NCI-H1694 (cell line): ENCODE measurements at places on chromosomes 6 and 20.

DNA sequence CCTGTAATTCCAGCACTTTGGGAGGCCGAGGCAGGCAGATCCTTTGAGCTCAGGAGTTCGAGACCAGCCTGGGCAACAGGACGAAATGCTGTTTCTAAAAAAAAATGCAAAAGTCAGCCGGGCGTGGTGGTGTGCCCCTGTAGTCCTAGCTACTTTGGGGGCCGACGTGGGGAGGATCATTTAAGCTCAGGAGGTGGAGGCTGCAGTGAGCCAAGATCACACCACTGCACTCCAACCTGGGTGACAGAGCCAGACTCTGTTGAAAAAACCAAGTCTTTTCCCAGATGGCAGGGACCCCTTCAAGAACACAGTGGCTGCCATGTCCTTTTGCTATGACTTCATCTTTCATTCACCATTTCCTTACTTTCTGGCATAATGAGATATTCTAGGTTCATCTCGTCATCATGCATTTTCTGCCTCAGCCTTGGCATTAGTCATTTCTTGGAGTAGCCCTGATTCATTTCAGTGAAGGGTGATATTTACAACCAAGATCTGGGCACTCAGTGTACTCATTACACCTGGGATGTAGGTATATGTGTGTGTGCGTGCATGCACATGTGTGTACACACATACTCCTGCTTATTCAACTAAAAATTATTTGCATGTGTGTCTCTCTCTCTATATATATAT, 61.4 kb upstream of the TOX2 start:
- no peak for DNase-seq

- DNase-seq, result no peak
These were observed 194.6 kb downstream of the CDH26 start for GRCh38 chr20:60152792-60153191.

DNA sequence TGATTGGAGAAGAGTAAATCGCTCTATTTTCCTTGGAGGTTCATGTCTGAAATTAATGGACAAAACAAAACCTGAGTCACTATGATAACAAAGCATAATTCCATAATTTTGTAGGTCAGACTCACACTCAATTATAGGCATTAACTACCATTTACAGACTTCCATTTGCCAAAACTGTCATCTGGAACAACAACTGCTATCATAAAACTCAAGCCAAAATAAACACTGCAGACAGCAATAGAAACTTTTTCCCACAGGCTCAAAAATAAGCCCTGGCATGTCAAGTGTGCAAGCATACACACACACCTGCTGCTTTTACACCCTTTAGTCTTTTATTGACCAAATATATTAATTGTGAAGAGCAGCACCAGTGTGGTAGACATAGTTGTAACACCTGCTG, 7.1 kb downstream of the MRPS10 start:
- DNase-seq, result peak; percentile 84

DNA sequence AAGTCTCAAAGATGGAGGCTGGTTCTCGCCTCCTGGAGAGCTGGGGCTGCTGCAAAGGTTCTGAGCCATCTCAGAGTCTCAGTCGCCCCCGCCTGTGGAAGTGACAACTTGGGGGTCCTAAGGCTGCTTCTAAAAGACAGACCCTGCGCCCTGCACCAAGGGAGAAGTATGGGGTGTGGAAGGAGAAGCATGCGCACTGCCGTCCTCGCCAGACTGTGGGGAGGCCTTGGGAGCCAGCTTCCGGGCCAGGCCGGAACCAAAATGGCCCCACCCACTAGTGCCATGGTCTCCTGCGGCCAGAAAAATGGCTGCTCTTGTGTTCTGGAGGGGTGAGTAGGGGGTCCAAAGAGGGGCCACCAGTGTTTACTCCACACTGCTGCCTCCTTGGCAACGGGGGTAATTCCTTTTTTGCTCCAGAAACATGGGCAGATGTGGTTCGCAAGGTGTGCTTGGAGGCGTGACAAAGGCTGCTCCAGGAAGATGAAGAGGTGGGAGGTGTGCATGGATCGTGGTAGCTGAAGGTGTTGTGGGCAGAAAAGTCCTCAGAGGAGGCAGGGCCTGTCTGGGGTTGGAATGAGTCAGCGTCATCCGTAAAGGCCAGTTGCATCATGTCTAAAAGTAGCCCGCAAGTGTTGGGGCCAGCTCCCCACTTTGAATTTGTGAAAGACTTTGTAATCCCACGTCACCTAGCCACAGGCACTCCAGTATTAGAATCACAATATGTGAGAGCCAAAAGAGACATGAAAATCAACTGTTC, 329.8 kb upstream of the SOX4 start:
- no peak for DNase-seq

DNA sequence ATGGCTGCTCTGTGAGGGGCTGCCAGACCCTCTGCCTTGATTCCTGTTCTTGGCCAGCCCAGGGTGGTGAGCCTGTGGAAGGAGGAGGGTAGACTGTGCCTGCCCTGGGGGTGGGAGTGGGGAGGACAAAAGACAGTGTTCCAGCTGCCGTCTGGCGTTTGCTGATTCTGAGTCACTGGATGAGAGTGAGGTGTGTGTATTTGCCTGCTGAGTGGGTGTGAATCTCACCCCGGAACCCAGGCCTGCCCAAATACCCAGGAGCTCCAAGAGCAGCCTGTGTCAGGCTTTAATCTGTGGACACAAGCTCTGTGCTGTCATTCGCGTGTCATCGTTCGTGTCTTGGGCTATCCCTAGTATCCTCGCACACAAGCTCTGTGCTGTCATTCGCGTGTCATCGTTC, 2.6 kb upstream of the LKAAEAR1 start:
- DNase-seq, result no peak

DNA sequence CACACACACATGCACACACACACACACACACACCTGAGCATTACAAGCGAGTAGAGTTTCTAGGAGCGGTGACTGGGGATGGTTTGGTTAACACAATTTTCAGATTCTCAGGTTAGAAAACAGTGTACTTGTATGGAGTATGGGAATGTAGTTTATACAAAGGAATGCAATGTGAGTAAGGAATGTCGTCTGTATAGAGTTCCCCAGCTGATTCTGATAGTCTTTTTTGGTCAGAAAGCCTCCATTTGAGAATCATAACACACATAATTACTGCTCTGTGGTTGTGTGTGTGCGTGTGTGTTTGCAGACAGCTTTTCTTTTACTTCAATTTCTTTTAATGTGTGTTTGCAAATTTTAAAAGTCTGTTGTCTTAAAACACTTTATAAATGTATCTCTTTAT, 93.2 kb downstream of the MYO6 start:
- no peak for DNase-seq

DNA sequence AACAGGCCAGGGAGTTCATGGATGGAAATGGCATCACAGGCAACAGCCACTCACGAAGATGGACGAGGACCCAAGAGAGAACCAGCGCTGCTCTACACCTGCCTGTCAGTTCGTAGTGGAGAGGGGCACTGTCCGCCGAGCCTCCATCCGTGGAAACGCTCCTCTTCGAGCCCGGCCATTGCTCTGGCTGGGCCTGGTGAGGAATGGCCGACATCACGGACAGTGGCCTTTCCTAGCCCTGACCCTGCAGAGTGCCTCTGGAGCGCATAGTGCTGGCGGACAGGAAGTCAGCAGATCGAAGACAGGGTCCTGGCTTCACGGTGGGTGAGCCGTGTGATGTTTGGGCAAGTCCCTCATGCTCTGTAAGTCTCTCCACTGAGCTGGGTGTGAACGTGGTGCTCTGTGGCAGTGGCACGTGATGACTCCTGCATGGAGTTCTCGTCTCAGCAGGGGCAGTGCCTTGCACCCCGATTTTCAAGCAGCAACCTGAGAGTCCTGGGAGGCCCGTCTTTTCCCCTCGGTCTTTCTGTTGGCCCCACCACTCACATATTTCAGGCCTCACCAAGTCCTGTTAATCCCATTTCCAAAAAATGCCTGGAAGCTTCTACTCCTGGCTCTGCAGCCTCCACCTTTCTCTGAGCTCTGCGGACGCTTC, 214.4 kb downstream of the ERMARD start:
- DNase-seq, result no peak

- DNase-seq, result peak; percentile 13
These were observed 4.3 kb upstream of the MTG2 start for GRCh38 chr20:62178316-62179161.

DNA sequence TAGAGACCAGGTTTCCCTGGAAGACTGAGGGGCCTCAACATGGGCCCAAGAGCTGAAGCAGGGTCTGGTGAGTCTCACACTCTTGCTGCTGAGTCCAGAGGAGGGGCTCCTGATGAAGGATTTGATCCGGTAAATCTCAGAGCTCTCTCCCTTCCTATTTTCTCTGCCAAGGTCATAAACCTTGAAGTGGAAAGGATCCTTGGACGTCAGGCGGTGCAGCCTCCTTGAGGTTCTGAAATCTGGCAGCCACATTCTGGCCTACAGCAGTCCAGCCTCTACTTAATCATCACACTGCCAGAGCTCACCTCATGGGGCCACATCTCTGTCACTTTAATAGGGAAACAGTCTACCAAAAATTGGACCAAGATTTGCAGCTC, 24.0 kb downstream of the ACSS1 start:
- no peak for DNase-seq

DNA sequence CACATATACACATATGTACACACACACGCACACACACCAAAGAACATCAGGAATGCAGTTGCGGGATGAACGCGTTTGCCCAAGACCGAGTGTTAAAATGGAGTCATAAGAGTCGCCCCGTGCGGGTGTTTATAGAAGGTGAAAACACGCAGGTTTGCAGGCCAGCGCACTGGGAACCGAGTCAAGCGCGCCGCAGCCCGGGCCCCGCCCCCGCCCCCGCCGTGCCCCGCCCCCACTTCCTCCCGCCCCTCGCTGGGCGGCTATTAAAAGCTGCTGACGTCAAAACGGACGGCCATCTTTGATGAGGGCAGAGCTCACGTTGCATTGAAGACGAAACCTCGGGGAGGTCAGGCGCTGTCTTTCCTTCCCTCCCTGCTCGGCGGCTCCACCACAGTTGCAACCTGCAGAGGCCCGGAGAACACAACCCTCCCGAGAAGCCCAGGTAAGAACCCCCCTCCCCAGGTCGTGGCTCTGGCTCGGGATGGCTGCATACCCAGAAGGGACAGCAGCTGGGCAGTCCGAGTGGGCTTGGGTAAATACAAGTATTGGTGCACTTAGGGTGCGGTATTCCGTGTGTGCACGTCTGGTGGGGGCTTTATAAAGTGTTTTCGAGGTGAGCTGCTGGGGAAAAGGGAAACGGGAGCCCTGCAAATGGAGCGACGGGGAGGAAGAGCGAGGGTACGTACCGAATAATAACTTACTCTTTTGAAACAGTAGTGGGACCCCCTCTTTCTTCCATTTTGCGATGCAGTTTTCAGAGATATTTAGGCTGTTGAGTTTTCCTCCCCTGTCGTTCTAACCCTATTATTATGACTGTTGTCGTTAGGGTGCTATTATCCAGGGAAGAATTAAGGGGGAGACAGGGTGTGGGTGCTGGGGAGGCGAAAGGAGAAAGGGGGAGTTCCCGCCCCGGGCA, at the start of gene SNAP25:
Gene SNAP25, plus strand, starts transcription at position 295 of the 916 bp plus-strand sequence. CDS start 56,662 bp downstream, outside the sequence.
- DNase-seq, result peak; percentile 82

- DNase-seq, result no peak
These were observed 115.2 kb upstream of the BCLAF1 start for GRCh38 chr6:136404627-136405419.

GRCh38 chr6:158397578-158397977, 85.3 kb downstream of the TULP4 start:
- DNase-seq, result no peak

- DNase-seq, result no peak
These were observed 51.7 kb downstream of the CNKSR3 start for GRCh38 chr6:154458565-154459470.

DNA sequence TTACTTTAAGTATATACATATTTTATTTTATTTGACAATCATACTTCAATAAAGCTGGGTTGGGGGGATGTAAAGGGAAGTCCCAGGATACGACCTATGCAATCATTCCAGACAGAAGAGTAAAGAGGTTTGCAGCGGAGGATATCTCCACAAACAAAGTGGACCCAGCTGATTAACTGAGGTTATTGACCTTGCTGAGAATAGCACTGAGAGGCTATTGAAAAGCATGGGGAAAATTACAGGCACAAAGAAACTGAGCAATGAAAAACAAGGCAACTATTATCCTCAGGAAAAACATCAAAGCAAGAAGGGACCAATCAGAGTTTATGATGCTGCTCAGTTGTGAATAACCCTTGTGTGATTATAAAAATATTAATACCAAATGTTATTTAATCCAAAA, 32.6 kb downstream of the SERPINB1 start:
- no peak for DNase-seq

DNA sequence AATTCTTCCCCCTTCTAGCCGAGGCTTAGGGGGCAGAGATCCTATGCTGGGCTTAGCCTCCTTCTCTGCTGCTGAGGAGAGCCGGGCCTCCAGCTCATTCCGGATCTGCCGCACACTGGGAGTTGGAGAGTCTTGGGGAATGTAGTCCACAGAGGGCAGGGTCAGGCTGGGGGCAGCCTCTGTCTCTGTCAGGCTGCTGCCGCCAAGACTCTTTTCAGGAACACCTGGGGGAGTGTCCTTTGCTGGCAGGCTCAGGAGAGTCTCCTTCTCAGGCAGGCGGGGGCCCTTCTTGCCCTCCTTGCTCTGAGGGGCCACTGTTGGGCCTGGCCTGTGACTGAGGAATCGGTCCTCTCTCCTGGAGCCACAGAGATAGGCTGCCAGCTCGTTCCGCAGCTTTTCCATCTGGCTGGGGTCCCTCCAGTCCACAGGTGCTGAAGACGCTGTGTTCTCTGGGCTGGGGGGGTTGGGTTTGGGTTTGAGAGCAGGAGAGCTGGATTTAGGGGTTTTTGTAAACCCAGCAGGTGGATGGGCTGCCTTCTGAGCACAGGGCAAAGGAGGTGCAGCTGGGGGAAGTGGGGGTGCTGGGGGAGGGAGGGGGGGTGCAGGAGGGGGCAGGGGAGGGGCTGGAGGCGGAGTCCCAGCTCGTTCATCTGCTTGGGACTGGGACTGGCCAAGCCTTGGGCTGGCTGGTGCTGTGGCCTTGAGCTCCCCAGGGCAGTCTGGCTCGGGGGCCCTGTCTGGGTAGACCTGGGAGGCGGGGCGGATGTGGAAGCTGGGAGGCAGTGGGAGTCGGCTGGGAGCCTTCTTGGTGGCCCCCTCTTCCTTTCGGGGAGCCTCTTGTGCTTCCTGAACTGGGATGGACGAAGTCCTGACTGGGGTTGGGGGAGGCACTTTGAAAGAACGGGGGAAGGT, 36.1 kb downstream of the C6orf132 start:
- DNase-seq, result no peak

DNA sequence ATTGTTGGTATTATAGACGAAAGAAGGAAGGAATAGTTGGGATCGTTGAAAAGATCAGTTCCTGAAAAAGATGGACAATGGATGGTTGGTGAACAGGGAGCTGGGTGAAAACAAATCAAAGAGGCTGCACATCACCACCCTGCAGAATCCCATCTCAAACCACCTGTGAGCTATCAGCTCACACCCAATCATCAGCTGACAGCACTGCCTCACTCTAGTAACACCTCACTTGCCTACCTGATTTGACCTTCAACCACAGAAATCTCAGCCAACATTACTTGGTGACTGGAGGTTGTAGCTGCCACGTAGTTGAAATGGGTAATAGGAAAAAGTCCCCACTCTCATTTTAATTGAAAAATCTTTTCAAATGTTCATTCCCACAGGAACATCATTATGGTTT, 101.8 kb upstream of the DST start:
- DNase-seq, result no peak

DNA sequence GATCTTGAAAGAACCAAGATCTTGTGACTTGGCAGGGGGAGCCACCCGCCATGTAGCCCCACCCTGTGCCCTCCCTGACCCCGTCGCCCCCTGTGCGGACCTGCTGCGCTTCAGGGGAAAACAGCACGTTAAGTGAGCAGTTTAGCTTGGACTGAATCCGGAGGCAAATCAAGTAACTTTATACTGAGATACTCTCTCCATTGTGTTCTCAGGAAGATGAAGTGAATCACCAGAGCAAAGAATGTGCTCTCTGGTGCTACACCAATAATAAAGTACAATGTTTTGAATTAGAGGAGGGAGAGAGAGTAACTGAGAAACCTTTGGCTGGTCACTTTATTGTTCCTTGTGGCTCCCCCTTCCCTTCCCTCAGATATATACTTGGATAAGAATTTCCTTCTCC, 83.4 kb downstream of the TXNDC5 start:
- DNase-seq, result no peak
